ENCODE measurements at places on chromosomes 3 and 15.
A peak's percentile ranks its signal among the peaks of the same experiment; 100 is the strongest.

DNA sequence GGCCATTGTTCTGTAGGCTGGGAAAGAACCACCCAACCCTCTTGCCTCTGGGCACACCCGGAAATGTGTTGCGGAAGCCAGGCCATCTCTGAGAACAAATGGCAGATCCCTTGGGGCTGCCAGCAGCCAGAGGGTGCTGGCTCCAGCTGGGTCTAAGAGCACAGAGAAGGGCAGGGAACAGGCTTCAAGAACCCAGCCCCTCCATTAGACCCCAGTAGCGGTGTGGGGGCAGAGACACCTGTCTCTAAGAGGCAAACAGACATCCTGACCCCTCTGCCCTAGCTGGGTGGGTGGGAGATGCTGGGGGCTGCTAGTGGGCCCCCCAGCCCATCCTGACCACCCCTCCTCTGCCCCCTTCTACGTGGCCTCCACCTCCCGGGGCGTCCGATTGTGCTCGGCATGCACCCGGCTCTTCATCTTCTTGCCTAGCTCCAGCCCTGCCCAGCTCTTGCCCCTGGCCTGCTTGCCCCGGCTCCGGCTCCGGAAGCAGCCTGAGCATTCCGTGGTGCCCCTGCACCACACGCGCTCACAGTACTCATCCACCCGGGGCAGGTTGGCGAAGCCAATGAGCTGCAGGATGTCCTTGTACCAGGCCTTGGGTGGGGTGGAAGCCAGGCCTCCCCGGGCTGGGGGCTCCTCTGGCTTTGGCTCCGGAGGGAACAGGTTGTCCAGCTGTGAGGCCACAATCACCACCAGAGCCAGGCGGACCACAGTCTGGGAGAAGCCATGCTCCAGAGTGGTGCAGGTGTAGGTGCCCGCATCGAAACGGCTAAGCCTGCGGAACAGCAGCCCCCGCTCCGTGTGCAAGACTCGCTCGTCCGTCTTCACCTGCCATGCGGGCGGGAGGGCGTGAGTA lies 9.4 kb downstream of the SEMA3G start:
- no peak for DNase-seq

- no peak for DNase-seq
These were observed 9.2 kb downstream of the DAPK2 start for GRCh38 chr15:64037116-64037515.

DNA sequence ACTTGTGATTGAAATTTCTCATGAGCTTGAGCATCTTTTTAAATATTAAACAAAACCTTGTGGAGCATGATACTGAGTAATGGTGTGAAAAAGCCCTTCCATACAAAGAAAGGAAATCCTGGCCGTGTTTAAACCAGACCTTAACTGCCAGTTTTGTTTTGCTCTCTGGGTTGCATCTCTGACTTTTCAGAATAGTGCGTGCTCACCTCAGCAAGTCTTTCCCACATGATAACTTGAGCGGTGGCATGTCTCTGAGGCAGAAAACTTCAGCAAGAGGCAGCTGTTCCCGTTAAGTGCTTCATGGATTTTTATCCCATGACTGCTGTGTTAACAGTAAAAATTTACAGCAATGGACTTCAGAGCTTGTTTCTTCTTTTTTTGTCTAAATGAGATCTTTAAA lies 393.3 kb downstream of the FEZF2 start:
- DNase-seq = no peak

DNA sequence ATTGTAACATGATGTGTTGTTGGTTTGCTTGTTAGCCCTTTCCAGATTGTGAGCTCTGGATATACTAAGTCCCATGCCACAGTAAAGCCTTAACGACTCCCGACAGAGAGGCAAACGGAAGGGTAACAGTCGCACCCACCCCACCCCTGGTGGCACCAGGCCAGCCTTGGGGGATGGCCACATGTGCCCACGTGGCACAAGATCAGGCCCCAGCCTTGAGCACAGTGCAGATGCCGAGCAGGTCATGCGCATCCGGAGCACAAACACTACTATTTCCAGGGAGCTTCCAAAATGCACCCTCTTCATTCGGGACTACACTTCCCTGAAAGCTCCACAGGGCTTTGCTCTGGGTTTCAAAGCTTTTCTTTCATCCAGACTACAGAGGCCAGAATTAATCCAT lies 10.7 kb upstream of the HPS3 start:
- DNase-seq = no peak

- no peak for DNase-seq
These were observed 11.6 kb upstream of the DPH6 start for GRCh38 chr15:35557544-35557943.

DNA sequence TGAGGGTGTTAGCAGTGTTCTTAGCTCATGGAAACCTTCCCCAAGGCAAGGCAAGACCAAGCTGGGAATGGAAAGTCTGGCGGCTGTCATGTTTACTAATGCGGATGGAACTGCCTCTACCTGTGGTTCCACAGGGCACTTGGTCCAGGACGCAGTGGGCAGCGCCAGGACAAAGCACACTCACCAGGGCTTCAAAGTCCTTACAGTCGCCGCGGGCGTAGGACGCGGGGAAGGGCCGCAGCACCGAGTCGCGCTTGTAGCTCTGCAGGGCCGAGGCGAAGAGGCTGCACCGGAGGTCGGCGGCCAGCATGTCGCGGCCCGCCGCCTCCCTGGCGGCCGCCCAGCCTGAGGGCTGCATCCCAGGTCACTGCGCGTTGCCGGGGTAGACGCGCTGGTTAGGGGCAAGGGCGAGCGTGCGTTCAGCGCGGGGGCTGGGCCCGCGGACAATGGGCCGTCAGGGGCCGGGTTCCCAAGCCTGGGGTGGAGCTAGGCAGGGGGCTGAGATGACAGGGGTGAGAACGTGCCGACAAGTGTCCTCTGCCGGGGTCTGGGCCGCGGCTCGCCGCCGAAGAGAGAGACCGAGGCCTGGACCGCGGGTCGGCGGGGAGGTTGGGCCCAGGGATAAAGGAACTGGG lies 497 bp downstream of the PARP16 start:
- DNase-seq = no peak

- no peak for DNase-seq
These were observed 133.4 kb upstream of the WNT5A start for GRCh38 chr3:55620351-55621025.

- DNase-seq = no peak
These were observed 26.7 kb upstream of the COL6A6 start for GRCh38 chr3:130490241-130490640.

DNA sequence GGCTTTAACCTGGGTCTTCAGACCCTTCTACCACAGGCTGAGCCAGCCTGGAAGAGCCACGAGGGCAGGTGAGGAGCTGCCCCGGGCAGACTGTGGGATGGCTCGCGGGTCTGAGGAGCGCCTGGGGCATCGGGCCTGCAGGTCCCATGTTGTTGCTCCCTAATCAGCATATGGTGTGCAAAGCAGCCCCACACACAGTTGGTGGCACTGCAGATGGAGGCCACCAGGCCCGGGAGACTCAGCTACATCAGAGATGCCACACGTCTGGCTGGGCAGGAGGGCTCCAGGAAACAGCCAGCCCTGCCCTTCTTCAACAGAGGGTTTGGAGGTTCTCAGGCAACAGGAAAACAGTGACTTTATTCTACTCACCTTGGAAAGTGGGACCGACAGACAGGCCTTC lies 63.9 kb downstream of the XXYLT1 start:
- no peak for DNase-seq

DNA sequence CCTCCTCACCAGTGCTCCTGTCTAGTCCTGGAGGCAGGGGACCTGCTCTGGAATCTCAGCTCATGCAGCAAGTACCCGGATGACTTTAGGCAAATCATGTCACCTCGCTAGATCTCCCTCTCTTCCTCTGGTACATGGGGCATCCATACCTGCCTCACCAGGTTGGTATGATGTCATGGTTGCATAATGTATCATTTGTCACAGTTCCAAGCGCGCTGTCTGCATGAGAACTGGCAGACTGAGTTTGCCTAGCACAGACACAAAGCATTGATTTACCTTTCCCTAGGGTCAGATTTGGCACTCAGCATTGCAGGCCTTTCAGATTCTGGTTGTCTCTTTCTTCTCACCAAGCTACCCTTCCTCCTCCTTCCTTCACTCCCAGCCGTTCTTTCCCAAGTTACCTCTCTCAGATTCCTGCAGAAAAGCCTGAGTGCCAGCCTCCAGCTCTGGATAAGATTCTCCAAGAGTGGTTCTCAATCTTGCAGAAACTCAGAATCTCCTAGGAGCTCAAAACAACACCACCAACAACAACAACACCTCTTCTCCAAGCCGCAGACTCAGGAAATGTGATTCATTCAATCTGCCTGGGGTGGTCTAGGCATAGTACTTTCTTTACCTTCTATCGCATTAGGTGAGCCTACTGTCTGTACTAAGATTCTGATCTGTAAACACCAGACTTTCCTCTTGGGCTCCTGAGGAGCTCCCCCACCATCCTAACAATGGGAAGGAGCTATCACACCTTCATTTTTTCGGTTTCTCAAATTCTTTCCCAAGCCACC lies 29.5 kb downstream of the FAM43A start:
- DNase-seq = peak; percentile 90

DNA sequence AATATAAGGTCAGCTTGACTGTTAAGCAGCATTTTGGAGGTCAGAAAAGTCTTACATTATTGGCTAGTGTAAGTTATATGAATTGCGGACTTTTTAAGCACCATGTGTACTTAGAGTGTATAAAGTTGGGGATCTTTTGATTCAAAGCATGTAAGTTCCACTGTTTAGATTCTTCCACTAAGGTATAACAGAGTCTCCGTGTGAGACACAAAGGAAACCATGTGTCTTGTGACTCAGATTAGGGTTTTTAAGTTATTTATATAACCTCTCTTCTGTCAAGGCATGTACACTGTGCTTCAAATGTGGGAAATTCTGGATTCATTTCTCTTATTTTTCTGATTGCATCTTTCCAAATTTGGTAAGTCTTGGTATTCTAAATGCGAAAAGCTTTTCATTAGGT lies 143.5 kb upstream of the SOX2 start:
- DNase-seq = no peak

- no peak for DNase-seq
These were observed 11.6 kb upstream of the PLSCR4 start for GRCh38 chr3:146262371-146263110.

- DNase-seq = no peak
These were observed 47.5 kb upstream of the EIF3J start for GRCh38 chr15:44489464-44489863.

DNA sequence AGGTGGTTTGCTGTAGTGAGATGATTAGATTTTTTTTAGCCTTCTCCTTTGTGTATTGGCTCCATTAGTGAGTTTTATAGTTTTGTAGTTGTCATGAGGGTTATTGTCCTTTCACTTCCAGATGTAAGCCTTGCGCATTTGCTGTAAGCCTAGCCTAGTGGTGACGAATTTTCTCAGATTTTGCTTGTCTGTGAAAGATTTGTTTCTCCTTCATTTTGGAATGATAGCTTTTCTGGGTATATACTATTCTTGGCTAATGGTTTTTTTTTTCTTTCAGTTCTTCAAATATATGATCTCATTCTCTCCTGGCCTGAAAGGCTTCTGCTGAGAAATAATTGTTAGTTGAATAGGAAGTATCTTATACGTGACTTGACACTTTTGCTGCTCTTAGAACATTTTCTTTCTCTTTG lies 166.5 kb upstream of the THRB start:
- no peak for DNase-seq

DNA sequence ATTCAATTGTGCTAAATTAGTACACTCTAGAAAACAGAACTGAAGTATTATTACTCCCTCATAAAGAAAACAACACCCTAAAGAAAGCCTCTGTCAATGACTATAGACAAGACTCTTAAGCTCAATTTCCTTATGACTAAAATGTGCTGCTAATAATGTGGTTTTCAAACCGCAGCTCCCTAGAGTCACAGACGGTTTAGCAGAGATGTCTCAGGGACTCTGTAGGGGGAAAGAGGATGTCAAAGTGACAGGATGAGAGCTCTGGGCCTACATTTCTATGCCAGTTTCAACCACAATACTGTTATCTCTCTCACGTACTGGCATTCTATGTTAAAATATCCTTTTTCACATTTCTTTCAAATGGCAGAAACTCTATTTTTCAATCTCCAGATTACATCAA lies 37.6 kb upstream of the WDR49 start:
- DNase-seq = no peak

DNA sequence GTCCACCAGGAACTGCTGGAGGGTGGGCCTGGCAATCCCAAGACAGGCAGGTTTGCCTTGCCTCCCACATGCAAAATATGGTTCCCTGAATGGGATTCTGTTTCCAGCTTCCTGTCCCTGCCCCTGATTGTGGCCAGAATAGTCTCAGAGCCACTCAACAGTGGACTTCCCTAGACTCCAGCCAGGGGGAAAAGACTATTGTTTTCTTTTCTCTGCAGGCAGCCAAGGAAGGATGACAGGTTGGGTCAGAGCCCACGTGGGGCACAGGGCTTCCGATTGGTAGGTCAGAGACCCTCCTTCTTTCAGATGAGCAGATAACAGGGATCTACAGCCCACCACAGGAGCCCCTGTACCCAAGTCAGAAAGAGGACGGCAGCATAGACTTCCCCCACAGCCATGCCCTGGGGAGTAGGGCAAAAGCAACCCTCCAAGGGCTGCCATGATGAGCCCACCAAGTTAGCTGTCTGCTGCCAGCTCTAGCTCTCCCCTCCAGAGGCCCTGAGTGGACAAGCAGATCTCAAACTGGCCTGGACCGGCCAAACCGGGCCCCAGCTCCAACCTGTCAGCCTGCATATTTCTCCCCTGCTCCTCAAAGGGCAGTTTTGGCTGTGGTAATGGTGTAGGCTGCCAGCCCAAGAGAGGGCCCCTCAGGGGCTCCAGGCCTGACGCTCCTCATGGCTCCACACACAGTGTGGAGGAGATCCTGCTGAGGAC lies 6.4 kb downstream of the TLR9 start:
- no peak for DNase-seq

DNA sequence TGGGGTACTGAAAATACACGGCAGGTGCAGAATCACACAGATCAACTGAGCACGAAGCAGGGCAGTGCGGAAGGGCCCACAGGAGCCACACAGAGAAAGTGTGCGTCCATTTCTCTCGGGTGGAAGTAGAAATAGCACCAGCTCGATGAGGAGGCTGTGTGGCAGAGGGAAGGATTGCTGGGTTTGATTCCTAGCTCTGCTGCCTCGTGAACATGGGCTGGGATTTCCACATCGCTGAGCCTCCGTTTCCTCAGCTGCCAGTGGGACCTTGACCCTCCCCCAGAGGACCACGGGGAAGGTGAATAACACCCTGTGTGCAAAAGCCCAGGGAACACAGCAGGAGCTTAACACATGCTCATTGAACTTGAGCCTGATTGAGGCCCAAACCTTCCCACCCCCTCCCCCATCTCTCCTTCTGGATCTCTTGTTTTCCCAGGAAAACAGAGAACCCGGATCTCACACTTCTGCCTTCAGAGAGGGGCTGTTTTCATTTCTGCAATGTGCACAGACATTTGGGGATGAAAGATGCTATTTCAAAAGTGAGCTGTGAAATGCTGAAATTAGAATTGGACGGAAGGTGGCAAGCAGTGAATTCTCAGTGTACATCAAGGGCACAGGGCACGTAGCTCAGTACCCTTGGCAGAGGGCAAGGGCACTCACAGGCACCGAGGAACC lies 38.4 kb downstream of the ABTB1 start:
- DNase-seq = no peak

GRCh38 chr3:18527691-18528090 lies 102.6 kb upstream of the SATB1 start:
- no peak for DNase-seq

- DNase-seq = no peak
These were observed 20.1 kb upstream of the CGNL1 start for GRCh38 chr15:57356178-57356577.

GRCh38 chr3:46628901-46629369 lies 16.6 kb downstream of the FAM240A start:
- no peak for DNase-seq

- no peak for DNase-seq
These were observed 16.1 kb upstream of the TATDN2 start for GRCh38 chr3:10232137-10232536.

- DNase-seq = no peak
These were observed 177.2 kb downstream of the ITPR1 start for GRCh38 chr3:4670352-4670751.
